ENCODE measurements at places on chromosomes 3 and 15. TPM values are rescaled to one million over a fixed set of nuclear protein-coding genes. Genes with fewer than 3 reads are reported as not detected.

DNA sequence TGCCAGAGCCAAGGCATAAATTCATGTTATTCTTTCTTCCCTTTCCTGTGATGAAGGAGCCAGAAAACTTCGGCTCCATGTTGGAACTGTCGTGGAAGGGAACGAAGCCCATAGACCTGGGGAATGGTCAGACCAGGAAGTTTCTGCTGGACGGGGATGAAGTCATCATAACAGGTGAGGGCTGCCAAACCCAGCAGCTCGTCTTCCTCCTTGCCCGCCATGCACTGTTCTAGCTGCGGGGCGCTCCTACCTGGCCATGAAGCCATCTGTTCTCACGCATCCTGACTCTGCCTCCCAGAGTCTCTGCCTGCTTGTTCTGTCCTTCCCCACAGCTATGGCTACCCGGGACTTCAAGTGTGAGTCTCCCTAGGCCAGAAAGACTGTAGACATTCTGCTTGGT lies 28.2 kb downstream of the FAH start:
- DNase-seq = no peak

DNA sequence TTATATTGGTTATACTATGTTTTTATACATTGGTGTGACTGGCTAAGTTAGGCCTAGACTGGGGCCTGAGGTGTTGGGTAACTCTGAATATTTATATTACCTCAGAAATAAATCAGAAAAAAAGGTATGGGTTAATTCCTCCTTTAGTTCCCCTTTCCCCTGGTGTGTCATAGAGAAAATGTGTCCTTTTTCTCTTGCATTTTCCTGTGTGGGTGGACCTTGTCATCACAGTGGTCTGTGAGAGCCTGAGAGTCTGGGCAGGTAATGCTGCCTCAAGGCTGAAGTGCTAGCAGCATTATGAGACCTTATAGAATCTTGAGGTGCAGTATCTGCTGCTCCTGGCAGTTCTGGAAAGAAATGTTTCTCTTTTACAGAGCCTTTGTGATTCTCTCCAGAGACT lies 69.7 kb downstream of the PCOLCE2 start:
- DNase-seq = no peak

- no peak for DNase-seq
Observed at GRCh38 chr3:21747376-21747775, 3.6 kb downstream of the ZNF385D start.

DNA sequence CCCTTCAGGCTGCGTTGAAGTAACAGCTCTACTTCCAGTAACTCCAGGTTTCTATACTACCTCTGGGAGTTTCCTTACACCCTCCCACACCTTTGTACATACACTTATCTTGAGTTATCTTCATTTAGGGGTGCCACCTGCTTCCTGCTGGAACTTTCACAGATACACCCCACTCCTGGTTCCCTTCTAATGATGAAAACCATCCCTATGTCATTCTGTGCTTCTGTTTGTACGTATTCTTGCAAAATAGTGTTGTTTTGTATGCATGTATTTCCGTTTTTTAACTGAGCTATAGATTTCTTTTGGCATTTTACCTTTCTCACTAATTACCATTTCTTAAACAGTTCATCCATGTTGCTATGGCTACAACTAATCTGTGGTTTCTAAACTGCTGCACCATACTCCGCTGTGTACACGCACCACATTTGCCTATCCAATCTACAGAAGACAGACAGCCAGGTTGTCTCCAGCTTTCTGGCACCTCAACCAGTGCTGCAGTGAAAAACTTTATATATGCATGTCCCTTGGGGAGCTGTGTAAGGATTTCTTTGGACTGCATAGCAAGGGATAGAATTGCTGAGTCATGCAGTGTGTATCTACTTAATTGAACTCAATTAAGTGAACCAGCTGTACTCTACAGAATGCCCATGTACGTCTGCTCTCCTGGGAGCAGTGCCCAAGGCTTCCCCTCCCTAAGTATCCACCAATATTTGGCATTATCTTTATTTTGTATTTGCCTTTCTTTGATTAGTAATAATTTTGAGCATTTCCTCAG lies 61.4 kb upstream of the ST8SIA2 start:
- DNase-seq = no peak

- DNase-seq = no peak
Observed at GRCh38 chr3:8324747-8325146, 176.9 kb upstream of the LMCD1 start.

DNA sequence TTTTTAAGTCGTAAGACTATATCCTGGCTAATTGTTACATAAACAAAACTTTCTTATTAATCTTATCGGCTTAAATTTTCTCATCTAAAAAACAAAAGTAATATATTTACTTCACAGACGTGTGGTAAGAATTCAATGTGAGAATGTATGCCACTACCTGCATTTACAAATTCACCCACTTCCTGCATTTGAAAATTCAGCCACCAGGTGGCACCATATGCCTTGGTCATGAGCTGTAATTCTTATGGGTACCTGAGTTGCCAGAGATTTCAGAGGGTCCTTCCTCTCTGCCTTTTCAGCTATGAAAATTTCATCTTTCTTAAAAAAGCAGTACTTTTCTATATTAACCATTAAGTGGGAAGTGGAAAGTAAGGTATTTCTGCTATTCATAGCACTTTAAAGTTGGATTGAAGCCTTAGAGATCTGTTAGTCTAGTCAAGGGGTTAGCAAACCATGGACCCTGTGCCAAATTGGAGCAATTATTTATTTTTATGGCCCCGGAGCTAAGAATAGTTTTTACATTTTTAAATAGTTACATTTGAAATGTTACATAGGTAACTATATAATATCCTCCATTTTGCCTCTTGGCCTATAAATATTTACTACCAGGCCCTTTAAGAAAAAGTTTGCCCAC lies 127.8 kb downstream of the HCN4 start:
- no peak for DNase-seq

- DNase-seq = no peak
Observed at GRCh38 chr3:172097585-172097984, 58.2 kb downstream of the FNDC3B start.

- no peak for DNase-seq
Observed at GRCh38 chr3:24829011-24829581, 334.4 kb upstream of the THRB start.

DNA sequence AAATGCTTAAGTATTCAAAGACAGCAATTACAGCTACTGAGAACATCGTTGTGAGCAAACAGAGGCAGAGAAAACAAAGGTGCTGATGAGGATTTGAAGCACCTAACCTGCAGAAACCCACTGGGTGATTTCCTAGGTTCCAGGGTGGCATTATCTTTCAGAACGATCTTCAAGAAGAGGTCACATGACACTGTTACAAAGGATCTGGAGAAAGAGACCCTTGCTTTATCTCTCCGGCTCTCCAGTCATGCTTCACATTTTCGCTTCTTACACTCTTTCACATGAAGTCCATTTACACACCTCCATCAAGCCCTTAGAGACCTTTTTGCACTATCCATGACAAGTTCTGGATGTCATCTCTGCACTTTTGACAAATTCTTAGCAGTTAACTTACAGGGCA lies 70.8 kb downstream of the GOLGA8B start:
- no peak for DNase-seq

DNA sequence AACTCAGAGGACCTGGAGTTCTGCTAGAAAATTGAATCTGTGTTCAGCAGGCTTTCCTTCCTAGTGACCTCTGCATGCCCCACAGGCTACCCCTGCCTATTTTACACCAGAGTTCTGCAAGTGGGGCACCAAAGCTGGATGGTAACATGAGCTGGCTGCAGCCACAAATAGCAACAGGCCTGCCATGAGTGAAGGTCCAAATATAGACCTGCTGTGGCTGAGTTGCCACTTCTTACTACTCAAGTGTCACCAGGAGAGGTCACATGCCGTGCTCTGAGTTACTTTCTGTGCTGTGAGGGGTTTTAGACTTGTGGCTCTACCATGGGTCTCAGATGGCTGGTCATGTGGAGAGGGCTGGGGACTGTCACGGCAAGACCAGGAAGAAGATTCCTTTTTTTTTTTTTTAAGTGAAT lies at the start of gene FSD2:
Gene FSD2, minus strand, starts transcription at position 76 of the 413 bp plus-strand sequence. CDS start 18,679 bp downstream, outside the sequence.
- DNase-seq = no peak

Gene ACAD9
- 26.4 TPM for polyA plus RNA-seq

Gene CPB1
- polyA plus RNA-seq = 0.51 TPM

Gene SPRED1
- polyA plus RNA-seq = 8.2 TPM

Gene ARIH1
- 41.1 TPM for polyA plus RNA-seq

Gene EID1
- polyA plus RNA-seq = 241 TPM

Gene CYP8B1
- polyA plus RNA-seq = 0.10 TPM

Gene NOX5
- polyA plus RNA-seq = 0.19 TPM

Gene UROC1
- polyA plus RNA-seq = 0.03 TPM

Gene RETNLB
- not detected for polyA plus RNA-seq

Gene ACTC1
- 1,546 TPM for polyA plus RNA-seq

Gene MRPL47
- 30.6 TPM for polyA plus RNA-seq
